ENCODE measurements at places on chromosomes 11 and 22.

DNA sequence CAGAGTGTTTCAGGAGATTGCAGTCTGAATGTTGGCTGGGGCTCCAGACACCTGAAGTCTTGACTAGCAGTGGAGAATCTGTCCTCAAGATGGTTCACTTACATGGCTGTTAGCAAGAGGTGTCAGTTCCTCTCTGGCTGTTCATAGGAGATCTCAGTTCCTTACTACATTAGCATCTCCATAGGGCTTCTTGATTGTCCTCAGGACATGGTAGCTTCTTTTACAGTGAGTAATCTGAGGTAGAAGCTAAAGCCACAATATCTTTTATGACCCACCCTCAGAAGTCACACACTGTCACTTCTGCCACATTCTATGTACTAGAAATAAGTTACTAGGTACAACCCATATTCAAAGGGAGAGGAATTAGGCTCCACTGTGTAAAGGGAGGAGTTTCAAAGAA is 10.5 kb upstream of the PATL1 start:
- no peak for DNase-seq

DNA sequence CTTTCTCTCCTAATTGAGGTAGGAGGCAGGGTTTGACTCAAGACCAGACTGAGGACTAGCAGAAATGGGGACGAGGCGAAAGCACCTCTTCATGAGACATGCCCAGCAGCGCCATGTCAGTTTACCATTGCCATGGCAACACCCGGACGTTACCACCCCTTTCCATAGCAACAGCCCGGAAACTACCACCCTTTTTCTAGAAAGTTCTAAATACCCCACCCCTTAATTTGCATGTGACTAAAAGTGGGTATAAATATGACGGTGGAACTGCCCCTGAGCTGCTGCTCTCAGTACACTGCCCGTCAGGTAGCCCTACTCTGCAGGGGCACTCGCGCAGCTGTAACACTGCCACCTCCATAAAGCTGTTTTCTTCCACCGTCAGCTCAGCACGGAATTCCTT is 5.9 kb upstream of the RAC2 start:
- no peak for DNase-seq

DNA sequence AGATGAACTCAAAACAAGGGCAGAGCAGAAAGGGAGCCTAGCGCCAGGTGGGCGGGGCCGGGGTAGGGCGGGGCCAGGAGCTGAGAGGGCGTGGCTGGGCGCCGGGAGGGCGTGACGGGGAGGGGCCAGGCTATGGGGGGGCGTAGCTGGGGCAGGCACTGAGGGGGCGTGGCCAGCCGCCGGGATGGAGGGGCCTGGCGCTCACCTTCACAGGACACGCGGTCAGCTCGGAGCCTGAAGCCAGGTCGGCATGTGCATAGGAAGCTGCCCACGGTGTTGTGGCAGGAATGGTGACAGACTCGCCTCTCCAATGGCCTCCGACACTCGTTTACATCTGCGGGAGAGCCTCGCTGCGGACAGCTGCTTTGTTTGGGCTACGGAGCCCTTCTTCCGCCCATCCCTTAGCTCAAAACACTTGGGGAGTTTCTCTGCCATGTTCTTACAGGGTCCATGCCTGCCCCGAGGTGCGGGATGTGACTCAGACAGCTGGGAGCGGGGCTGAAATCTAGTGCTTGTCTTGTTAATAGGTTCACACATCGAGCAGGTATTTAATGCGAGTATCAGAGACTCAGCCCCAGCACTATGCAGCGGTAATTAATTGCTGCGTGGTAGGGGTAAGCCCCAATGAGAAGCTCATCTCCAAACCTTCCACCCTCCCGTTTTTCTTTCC is 13.4 kb downstream of the VWCE start:
- no peak for DNase-seq

- peak; percentile 64 for DNase-seq
These were observed 859 bp upstream of the KRTAP5-5 start for GRCh38 chr11:1628506-1629325.

DNA sequence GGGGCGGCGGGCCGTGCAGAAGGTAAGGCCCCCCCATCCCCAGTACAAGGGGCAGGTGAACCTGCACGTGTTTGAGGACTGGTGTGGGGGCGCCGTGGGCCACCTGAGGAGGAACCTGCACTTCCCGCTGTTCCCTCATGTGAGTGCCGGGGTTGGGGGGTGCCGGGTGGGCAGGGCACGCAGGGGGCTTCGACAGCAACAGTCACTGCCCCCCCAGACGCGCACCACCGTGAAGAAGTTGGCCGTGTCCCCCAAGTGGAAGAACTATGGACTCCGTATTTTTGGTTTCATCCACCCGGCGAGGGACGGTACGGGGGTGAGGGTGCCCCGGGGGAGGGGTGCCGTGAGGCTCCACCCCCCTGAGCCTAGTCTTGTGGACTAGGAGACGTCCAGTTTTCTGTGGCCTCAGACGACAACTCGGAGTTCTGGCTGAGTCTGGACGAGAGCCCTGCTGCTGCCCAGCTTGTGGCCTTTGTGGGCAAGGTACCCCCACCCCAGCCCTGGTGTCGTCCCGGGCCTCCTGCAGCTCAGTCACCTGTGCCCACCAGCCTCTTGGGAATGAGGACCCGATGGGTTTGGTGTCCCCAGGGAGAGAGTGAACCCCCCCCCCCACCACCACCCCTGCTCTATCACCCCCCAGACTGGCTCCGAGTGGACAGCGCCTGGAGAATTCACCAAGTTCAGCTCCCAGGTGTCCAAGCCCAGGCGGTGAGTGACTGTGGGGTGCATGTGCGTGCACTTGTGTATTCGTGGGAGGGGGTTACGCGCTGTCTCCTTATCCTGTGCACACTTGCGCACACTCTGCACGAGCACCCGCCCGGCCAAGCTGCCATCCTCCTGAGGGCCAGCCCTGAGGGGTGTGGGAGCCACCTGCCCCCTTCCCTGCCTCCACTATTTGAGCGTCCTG is 3.8 kb downstream of the B4GALNT4 start:
- DNase-seq: no peak

GRCh38 chr11:47609675-47610074 is 15.5 kb upstream of the C1QTNF4 start:
- no peak for DNase-seq

DNA sequence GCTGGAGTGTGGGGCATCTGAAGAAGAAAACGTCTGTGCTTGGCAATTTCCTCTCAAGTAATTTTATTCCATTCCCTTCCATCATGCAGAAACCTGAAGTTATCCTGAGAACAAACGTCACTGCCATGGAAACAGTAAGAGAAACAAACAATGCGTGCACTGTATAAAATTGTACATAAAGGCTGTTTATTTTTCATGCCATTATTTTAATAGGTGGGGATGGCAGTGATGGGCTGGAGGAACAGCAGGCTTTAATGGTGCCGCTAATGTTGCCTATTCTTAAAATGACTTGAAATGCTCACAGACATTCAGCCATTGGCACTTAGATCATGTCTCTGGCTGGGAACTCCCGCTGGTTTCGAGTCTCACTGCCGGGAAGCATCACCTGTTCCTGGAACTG is 7.5 kb upstream of the SEZ6L start:
- no peak for DNase-seq

- DNase-seq: no peak
These were observed 17.2 kb downstream of the LDHC start for GRCh38 chr11:18429332-18429731.

GRCh38 chr11:62712276-62712812 is 4.9 kb downstream of the GNG3 start:
- no peak for DNase-seq

DNA sequence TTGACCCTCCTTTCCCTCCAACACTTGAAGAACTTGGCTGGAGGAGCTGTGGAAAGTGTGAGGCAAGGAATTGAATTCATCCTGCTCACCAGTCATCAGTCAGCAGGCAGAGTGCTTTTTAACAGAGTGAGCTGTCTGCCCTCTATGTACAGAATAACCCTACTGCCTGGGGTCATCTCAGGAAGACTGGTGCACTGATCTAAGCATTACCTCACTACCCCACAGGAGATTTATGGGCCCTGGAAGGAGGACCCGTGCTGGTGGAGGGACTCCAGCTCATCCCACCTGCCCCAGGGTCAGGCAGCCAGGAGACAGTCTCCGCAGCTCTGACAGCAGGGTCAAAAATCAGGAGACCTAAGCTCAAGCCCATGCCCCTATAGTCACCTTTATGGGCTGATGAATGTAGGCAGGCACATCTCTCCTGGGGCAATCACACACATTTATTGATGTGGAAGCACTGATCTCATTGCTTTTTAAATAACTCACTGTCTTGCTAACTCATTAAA is 270.8 kb upstream of the SESN3 start:
- no peak for DNase-seq

GRCh38 chr22:44153710-44154109 is 27.0 kb upstream of the PARVG start:
- DNase-seq: no peak

GRCh38 chr11:73372375-73372993 is 3.7 kb upstream of the RELT start:
- DNase-seq: no peak

GRCh38 chr11:134139873-134140331 is 71.0 kb downstream of the JAM3 start:
- peak; percentile 48 for DNase-seq
